Sciatic nerve (tissue), 2 donors: ENCODE measurements at places on chromosomes 2 and 18. TPM values are rescaled to one million over a fixed set of nuclear protein-coding genes. Genes with fewer than 3 reads are reported as not detected.

The GALR1 gene
- total RNA-seq: 0.13 TPM

The MYO5B gene
- 9.9 TPM for total RNA-seq

The UCN gene
- total RNA-seq: 2.4 TPM

The AQP12A gene
- total RNA-seq: not detected

The ITPRIPL1 gene
- total RNA-seq: 2.8 TPM

The CYP1B1 gene
- total RNA-seq: 237 TPM

The RNF125 gene
- 8.5 TPM for total RNA-seq

The ST8SIA5 gene
- total RNA-seq: 0.22 TPM

The CFC1 gene
- total RNA-seq: not detected

The COLEC12 gene
- 19.3 TPM for total RNA-seq

The RBBP8 gene
- 12.7 TPM for total RNA-seq

The MROH2A gene
- not detected for total RNA-seq

The GLI2 gene
- 14.4 TPM for total RNA-seq

The LRRTM4 gene
- 18.1 TPM for total RNA-seq

The ACVR2A gene
- total RNA-seq: 33.9 TPM

The REG3A gene
- total RNA-seq: 2.3 TPM

The CDK15 gene
- 2.3 TPM for total RNA-seq

The C2orf80 gene
- not detected for total RNA-seq

The NCOA1 gene
- total RNA-seq: 89.7 TPM

The ADRA2B gene
- total RNA-seq: 3.2 TPM

The HRH4 gene
- total RNA-seq: 0.36 TPM
